Kasumi-1 (cell line): ENCODE measurements at places on chromosomes 3 and 15.

- no peak for DNase-seq
Measured at GRCh38 chr3:12954891-12955650, 113.7 kb upstream of the RPL32 start.

GRCh38 chr3:147945968-147946519, 536.9 kb downstream of the ZIC1 start:
- peak; percentile 35 for DNase-seq

DNA sequence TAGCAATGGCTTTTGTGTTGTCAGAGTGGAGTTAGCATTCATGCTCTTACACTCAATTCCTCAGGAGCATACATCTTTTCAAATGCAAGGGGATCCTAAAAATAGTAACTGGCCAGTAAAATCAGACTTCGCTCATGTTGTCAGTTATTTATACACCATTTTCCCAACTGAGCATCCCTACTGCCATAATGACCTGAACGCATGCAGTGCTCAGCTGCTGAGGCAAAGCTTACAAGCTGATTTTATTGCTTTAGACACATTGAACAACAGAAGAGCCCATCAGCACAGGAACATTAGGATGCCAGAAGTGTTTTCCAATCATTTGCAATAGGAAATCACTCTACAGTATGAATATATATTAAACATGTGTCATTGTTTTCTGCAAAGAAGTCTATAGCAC, 689.7 kb upstream of the BCHE start:
- no peak for DNase-seq

- DNase-seq, result no peak
Measured at GRCh38 chr15:57184502-57184901, 191.8 kb upstream of the CGNL1 start.

GRCh38 chr15:66742286-66742685, 40.2 kb downstream of the SMAD6 start:
- no peak for DNase-seq

GRCh38 chr15:25487226-25487884, 48.5 kb upstream of the UBE3A start:
- no peak for DNase-seq
